ENCODE measurements at places on chromosomes 11 and 22.

GRCh38 chr11:34654483-34655334 is 33.8 kb downstream of the EHF start:
- no peaks in the 10 kb centered on the region for H3K36me3 ChIP-seq
- DNase-seq = no peak
- H3K4me1 ChIP-seq = peaks cover 32% of the 10 kb centered on the region
- H3K4me3 ChIP-seq = no peak overlapping the region
- no peaks in the 10 kb centered on the region for H3K27me3 ChIP-seq

GRCh38 chr11:8558436-8558835 is 35.6 kb downstream of the STK33 start:
- no peaks in the 10 kb centered on the region for H3K36me3 ChIP-seq
- no peaks in the 10 kb centered on the region for H3K27me3 ChIP-seq
- no peak overlapping the region for H3K27ac ChIP-seq
- no peak overlapping the region for H3K4me3 ChIP-seq
- DNase-seq = no peak

GRCh38 chr22:36368359-36368983 is 19.3 kb downstream of the MYH9 start:
- H3K27me3 ChIP-seq = no peaks in the 10 kb centered on the region
- no peaks in the 10 kb centered on the region for H3K36me3 ChIP-seq
- no peak for DNase-seq
- H3K4me3 ChIP-seq = peak overlapping the region; percentile 27
- H3K27ac ChIP-seq = peak overlapping the region; percentile 93

DNA sequence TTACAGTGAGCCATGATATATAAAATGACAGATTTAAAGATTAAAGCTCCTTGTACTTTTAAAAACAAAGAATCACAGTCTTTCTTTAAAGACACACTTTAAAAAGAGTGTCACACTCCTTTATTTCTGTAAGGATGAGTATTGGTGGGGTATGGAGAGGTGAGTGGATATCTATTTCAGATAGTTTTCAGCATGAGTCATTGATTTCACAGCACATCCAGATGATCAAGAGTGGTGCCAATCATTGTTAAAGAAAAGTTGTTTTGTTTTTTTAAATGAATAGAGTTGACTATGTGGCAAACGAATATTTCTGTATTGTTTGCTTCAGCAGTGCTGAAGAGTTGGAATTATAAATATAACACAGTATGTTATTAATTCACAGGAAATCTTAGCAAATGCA is 52.5 kb downstream of the FAR1 start:
- no peak overlapping the region for H3K4me3 ChIP-seq
- no peaks in the 10 kb centered on the region for H3K4me1 ChIP-seq
- peaks cover 21% of the 10 kb centered on the region for H3K36me3 ChIP-seq
- no peak overlapping the region for H3K27ac ChIP-seq
- H3K27me3 ChIP-seq = no peaks in the 10 kb centered on the region

- peak within 1 kb of the TSS; percentile 51 for H3K4me3 ChIP-seq
- no peak for DNase-seq
- H3K27me3 ChIP-seq = no peaks in the 10 kb centered on the region
- H3K4me1 ChIP-seq = peaks cover 28% of the 10 kb centered on the region
Observed at GRCh38 chr11:66371627-66372415, at the start of gene SLC29A2. TSS of gene SLC29A2 (minus strand) at chr11:66371760. CDS start at chr11:66371591, 169 bp downstream.

DNA sequence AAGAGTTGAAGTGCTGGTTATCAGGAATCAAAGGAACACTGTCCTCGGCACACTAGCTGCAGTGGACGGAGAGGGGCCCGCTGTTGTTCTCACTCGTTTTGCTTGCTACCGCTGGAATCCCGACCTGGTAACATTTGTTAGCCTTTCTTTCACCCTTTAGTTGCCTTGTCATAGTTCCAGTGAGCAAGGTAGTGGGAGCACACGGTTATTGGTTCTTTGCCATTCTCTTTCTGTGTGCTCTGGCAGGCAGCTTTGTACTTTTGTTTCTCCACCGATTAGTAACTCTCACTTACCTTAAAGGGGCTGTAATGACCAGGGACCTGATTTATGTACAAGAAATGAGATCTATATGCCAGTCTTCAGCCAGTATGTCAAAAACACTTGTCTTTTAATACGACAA is 1.8 kb downstream of the DEPDC7 start:
- H3K4me1 ChIP-seq = peaks cover 25% of the 10 kb centered on the region
- DNase-seq = no peak
- H3K36me3 ChIP-seq = no peaks in the 10 kb centered on the region
- H3K27me3 ChIP-seq = no peaks in the 10 kb centered on the region
- no peak overlapping the region for H3K4me3 ChIP-seq
- H3K27ac ChIP-seq = no peak overlapping the region

DNA sequence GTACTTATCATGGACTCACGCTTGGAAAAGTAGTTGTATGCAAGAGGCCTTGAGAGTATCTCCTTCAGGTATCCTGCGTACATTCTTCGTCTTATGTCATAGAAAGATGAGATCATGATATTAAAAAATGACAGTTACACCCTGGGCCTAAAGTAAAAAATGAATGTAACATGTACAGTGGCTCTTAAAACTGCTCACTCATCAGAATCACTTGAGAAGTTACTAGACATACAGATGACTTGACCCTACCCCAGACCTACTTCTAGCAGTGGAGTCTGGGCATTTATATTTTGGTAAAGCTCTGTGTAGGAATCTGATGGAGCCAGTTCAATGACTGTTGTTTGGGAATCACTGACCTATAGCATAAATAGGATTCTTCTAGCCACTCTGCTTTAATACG is 54.5 kb downstream of the PPME1 start:
- H3K27me3 ChIP-seq = no peaks in the 10 kb centered on the region
- no peak overlapping the region for H3K4me3 ChIP-seq
- H3K27ac ChIP-seq = no peak overlapping the region

- H3K36me3 ChIP-seq = no peaks in the 10 kb centered on the region
- H3K4me1 ChIP-seq = no peaks in the 10 kb centered on the region
- no peak overlapping the region for H3K27ac ChIP-seq
- H3K27me3 ChIP-seq = no peaks in the 10 kb centered on the region
- H3K4me3 ChIP-seq = no peak overlapping the region
Observed at GRCh38 chr11:59199546-59200422, 12.9 kb downstream of the MPEG1 start.

GRCh38 chr11:23123753-23124152 is 263.5 kb upstream of the CCDC179 start:
- no peak overlapping the region for H3K4me3 ChIP-seq
- H3K4me1 ChIP-seq = no peaks in the 10 kb centered on the region
- H3K27ac ChIP-seq = no peak overlapping the region
- no peak for DNase-seq

GRCh38 chr11:12430351-12430750 is 53.0 kb downstream of the PARVA start:
- peaks cover 66% of the 10 kb centered on the region for H3K4me1 ChIP-seq
- H3K4me3 ChIP-seq = peak overlapping the region; percentile 3
- no peak for DNase-seq
- H3K27me3 ChIP-seq = no peaks in the 10 kb centered on the region
- H3K27ac ChIP-seq = peak overlapping the region; percentile 91
- H3K36me3 ChIP-seq = no peaks in the 10 kb centered on the region

GRCh38 chr11:45180848-45181192 is 34.4 kb downstream of the PRDM11 start:
- peak overlapping the region; percentile 95 for H3K27ac ChIP-seq
- H3K36me3 ChIP-seq = peaks cover 12% of the 10 kb centered on the region
- H3K27me3 ChIP-seq = no peaks in the 10 kb centered on the region

GRCh38 chr11:44008698-44009097 is 39.1 kb upstream of the ACCSL start:
- H3K27me3 ChIP-seq = no peaks in the 10 kb centered on the region
- no peaks in the 10 kb centered on the region for H3K4me1 ChIP-seq
- H3K36me3 ChIP-seq = no peaks in the 10 kb centered on the region
- H3K27ac ChIP-seq = peak overlapping the region; percentile 31

- no peaks in the 10 kb centered on the region for H3K27me3 ChIP-seq
- DNase-seq = no peak
- no peaks in the 10 kb centered on the region for H3K36me3 ChIP-seq
- peak overlapping the region; percentile 21 for H3K4me3 ChIP-seq
- H3K4me1 ChIP-seq = peaks cover 8% of the 10 kb centered on the region
Observed at GRCh38 chr11:69939551-69940245, 120.5 kb upstream of the FGF3 start.

GRCh38 chr11:31651822-31652221 is 142.3 kb downstream of the ELP4 start:
- no peak for DNase-seq
- H3K4me1 ChIP-seq = no peaks in the 10 kb centered on the region
- no peak overlapping the region for H3K27ac ChIP-seq
- no peaks in the 10 kb centered on the region for H3K27me3 ChIP-seq
- H3K4me3 ChIP-seq = no peak overlapping the region
- no peaks in the 10 kb centered on the region for H3K36me3 ChIP-seq

DNA sequence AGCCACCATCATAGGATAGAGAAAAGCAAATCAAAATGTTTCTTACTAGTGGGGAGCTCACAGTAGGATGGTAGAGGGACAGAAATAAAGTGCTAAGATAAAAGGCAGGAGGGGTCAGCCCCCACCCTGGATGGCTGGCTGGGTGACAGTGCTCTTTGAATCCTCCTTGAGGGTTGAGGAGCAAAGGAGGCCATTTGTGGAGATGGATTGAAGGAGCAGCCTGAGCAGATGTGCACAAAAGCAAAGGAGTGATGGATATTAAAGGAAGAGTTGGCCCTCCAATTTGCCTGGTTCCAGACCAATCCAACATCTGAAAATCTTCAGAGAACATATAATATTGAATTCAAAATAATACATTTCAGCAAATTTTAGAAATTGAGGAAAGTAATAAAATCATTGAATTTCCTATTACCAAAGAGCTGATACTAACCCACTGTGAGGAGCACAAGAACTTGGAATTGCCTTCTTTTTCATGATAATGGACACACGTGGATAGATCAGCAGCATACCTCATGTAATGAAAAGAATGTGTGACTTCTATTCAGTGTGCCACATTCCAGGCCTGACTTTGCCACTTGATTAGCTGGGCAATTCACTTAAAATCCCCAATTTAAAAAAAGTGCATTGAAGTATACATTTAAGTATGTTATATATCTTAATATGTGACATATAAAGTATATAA is 287.0 kb downstream of the FAT3 start:
- no peaks in the 10 kb centered on the region for H3K27me3 ChIP-seq
- H3K4me1 ChIP-seq = no peaks in the 10 kb centered on the region
- no peak for DNase-seq
- no peaks in the 10 kb centered on the region for H3K36me3 ChIP-seq
- no peak overlapping the region for H3K4me3 ChIP-seq

DNA sequence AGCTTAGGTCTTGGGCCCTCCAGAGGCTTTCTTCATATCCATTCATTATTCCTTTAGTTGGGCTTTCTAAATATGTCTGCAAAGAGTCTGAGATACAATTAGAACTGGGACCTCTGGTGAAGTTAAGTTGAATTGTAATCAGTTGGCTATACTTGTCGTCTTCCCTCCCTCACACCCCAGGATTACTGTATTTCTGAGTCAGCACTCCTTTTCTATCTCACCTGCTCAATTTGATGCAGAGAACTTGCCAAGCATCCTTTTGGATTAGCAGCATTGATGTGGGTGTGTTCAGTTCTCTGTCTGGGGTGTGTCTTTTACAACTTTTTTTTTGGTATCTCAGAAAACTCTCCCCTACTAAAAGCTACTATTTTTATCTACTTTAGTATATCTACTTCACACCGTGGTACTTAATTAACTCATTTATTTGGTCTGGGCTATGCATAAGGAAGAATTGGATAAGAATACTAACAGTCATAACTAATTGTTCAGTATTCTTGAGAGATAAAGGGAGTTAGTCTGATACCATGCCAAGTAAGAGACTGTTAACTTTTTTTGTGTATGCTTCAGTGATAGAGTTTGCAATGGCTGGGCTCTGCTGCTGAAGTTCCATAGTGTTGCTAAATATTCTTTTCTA is 15.1 kb downstream of the CTNND1 start:
- H3K4me3 ChIP-seq = no peak overlapping the region
- peak overlapping the region; percentile 88 for H3K27ac ChIP-seq
- no peak for DNase-seq
- peaks cover 100% of the 10 kb centered on the region for H3K4me1 ChIP-seq

DNA sequence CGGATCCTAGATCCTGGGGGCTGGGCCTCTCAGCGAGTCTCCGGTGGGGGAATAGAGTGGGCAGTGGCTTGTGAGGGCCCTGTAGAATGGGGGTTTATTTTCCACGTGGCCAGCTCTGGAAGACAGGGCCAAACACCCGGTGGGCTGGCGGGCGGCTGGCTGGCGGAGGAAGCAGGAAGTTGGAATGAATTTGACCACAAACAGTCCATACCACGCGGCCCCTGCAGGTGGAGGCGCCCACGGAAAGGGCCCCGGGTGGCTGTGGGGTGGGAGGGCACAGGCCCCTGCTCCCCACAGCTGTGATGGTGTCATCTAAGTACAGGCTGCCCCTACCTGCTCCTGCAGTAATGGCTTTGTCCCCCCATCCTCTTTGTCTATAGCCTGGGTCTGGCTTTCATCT is 15.1 kb downstream of the MCAT start:
- no peak overlapping the region for H3K27ac ChIP-seq
- H3K27me3 ChIP-seq = no peaks in the 10 kb centered on the region
- H3K4me3 ChIP-seq = no peak overlapping the region
- DNase-seq = no peak
- H3K36me3 ChIP-seq = no peaks in the 10 kb centered on the region

DNA sequence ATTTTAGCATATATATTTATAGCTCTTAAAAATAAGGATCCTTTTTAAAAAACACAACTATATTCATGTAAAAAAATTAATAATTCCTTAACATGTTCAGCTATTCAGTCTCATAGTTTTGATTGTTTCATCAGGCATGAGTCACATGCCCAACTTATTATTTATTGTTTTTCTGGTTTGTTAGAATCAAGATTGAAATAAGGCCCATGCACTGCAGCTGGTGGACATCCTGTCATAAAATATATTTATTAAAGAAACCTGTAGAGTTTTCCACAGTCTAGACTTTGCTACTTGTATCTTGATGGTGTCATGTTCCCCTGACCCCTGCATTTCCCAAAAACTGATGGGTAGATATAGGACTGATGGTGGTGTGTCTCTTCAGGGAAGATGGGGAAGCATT is 77.4 kb downstream of the PARVA start:
- no peaks in the 10 kb centered on the region for H3K36me3 ChIP-seq
- no peak for DNase-seq
- H3K4me1 ChIP-seq = peaks cover 53% of the 10 kb centered on the region
- H3K27me3 ChIP-seq = no peaks in the 10 kb centered on the region
- H3K27ac ChIP-seq = no peak overlapping the region
- no peak overlapping the region for H3K4me3 ChIP-seq

- DNase-seq = no peak
- no peaks in the 10 kb centered on the region for H3K27me3 ChIP-seq
- no peaks in the 10 kb centered on the region for H3K4me1 ChIP-seq
- no peaks in the 10 kb centered on the region for H3K36me3 ChIP-seq
- H3K4me3 ChIP-seq = no peak overlapping the region
- H3K27ac ChIP-seq = no peak overlapping the region
Observed at GRCh38 chr11:75896843-75897419, 81.9 kb downstream of the UVRAG start.
